ENCODE measurements at places on chromosomes 5 and 9. TPM values are rescaled to one million over a fixed set of nuclear protein-coding genes. Genes with fewer than 3 reads are reported as not detected.

The UGCG gene
- 35.5 TPM for total RNA-seq

The XRCC4 gene
- total RNA-seq, result 1.1 TPM

The RARS1 gene
- total RNA-seq, result 80.2 TPM

The NIPAL4 gene
- 0.41 TPM for total RNA-seq

GRCh38 chr5:9399094-9399493, 146.8 kb downstream of the SEMA5A start:
- no peak for DNase-seq

DNA sequence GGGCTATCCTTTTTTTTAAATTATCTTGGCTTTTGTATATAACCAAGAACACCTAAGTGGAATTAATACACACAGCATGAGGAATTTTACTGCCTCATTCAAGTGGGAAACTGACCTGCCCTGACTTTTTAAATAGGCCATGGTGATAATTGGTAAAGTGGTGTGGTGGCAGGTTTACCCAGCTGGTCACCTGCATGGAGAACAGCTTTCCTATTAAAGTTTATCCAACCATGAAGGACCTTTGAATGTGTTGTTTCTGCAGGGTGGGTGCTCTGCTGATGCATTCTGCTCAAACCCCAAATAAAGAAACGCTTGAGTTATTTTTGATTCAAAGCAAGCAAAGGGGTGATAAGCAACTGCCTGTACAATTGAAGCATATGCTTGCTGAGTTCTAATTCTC, 261.0 kb upstream of the GRIN3A start:
- DNase-seq, result no peak

- no peak for DNase-seq
These were observed 212.8 kb downstream of the SLIT3 start for GRCh38 chr5:169088028-169088725.

DNA sequence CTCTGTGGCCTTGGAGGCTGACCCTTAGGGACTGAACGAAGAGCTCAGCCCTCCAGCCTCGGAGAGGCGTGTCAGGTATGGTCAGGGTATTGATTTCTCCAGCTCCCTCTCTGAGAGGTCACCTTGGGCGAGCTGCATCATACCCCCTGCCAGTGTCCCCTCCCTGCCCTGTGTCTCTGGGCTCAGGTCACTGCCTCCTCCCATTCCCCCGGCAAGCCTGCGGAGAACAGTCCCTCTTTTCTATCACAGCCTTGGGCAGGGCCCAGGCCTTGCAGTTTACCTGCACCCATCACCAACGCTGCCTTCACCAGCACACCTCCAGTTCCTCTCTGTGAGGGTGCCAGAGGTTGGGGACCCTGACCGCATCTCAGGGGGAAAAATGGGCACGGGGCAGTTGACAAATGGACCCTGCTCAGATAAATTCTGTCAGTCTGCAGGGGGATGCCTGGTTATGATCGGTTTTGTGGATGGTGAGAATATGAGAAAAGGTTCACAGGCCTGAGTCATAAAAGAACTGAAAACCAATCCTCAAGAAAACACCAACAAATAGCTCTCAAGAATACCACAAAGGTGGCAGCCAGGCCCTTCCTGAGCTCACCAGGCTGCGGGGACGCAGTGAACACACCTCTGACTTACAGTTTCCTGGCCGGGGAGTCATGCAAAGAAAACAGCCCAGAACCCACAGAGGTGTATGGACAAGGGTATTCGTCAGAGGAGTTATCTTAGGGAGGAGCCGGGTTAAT, 24.7 kb upstream of the RXRA start:
- DNase-seq, result no peak

DNA sequence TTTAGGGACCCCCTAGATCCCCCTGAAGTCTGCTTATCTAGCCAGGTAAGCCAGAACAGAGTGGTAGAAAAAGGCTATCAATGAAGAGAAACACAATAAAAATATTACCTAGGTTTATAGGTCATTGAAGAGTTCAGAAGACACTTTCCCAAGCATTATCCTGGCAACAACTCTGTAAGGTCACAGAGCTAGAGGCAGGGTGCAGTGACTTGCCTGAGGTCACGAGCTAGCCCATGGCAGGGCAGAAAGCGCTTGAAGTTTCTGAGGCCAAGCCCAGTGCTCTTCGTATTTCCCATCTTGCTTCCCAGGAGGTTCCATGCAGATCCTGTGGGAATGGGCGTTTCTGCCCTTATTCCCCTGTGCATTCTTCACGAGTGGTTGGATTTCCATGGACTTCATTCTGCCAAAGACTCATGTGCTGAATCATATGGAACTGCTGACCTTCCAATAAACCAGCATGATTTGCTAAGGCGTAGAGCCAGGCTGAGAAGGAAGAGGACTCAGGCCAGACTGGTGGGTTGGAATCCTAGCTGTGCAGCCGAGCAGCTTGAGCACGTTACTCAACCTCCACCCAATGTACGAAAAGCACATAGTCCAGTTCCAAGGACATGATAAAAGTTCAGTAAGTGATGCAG, 22.1 kb downstream of the TRMO start:
- DNase-seq, result no peak

DNA sequence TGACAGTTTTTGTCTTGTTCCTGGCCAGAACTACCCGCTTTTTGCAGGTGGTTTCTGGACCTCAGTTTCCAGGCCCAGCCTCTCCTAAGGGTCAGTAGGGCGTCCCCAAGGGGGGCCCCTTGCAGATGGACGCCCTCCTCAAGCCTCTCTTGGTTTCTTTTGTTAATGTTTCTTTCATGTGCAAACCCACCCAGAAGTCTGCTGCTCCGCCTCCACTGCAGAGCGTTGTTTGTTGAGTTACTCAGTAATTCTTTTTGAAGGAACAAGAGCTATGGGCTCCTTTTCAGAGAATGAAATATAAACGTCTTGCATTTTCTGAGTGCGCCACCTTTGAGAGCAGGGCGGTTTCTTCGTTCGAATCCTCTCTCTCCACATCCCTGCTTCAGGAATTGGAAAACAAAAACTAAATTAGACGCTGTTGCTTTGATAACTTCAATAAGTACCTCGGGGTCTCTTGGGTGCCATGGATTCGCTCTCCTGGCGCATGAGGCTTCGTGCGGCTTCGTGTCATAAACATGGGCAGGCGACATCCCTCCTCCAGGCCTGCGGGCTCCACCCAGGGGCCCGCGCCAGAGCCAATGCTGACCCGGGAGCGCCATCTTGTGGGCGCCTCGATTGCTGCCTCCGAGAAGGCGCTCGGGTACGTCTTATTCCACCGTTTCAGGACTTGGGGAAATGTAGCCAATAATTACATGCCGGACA, 38.3 kb upstream of the CKMT2 start:
- peak; percentile 57 for DNase-seq

DNA sequence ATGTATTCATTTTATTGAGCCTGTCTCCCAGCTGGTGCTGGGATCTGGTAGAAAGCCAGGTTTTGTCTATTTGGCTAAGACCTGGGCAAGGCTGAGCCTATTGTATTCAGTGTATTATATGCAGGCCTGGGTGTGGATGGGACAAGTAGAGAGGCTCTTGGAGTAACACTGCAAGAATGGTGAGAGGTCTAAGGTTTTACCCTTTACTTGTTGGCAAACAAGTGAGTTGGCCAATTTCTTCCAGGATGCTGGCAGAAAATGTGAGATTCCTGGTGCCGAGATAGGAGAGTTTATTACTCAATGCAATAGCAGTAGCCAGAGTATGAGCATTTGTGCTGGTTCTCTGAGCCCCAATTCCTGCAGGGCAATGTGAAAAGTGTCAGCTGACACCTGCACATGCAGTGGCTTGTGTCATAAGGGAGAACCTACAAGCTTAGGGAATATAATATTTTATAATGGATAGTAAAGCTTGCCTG, 141.7 kb upstream of the PRLR start:
- DNase-seq, result no peak

DNA sequence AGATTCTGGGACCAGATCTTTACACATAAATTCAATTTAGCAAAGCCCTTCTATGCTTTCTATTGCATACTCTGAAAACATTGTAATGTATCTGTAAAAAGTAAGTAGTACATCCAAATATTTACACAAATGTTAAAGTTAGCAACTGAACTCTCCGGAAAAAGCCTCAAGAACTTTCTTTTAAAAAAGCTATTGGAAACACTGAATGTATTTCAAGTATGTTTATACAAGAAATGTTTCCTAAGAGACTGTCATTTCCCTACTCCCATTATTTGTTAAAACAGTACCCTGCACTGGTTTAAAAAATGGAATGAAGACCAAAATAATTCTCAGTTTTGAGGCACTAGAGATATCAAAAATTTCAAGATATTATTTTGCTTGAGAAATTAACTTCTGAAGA, 44.8 kb upstream of the TRIM36 start:
- no peak for DNase-seq

DNA sequence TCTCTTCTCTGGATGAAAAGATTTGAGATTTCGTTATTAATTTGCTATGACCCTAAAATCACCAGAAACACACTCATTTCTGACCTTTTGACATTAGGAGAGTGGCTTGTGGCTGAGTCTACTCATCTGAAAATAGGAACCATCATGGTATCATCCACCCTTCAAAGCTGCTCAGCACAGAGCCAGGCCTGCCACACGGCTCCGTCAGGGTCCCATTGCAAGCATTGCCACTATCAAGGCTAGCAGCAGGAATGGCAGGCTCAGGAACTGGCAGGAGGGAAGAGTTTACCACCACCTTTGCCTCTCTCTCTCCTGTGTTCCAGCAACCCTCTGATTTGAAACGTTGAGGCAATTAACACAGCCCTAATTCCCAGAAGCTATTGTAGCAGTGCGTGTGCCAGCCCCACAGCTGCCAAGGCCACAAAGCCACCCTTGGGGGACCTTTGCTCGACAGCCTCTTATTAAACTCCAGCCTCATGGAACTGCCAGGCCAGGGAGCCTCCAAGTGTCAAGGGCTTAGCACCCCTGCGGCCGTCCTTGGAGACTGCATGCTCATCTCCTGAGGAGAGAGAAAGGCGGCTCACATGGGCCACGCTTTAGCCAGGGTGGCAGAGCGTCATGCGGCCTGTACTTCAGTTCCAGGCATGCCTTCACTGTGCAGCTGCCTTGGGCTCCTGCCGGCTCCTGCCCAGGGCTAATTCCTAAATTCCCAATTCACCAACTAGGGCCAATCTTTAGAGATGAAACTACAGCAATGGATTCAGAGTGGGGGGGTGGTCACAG, 145.9 kb downstream of the ROR2 start:
- no peak for DNase-seq

Data from CD8-positive, alpha-beta T cell (primary cell).